ENCODE measurements at places on chromosomes 3 and 15.
A peak's percentile ranks its signal among the peaks of the same experiment; 100 is the strongest.

GRCh38 chr3:87867001-87867400 lies 191.8 kb downstream of the CGGBP1 start:
- no peak for DNase-seq

DNA sequence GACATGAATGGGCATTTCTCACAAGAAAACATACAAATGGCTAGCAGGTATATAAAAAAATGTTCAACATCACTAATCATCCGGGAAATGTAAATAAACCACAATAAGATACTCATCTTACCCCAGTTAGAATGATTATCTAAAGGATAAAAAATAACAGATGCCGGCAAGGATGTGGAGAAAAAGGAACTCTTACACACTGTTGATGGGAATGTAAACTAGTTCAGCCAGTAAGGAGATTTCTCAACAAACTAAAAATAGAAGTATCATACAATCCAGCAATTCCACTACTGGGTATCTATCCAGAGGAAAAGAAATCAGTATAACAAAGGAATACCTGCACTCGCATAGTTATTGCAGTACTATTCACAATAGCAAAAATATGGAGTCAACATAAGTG lies 124.2 kb downstream of the SATB1 start:
- DNase-seq: no peak

DNA sequence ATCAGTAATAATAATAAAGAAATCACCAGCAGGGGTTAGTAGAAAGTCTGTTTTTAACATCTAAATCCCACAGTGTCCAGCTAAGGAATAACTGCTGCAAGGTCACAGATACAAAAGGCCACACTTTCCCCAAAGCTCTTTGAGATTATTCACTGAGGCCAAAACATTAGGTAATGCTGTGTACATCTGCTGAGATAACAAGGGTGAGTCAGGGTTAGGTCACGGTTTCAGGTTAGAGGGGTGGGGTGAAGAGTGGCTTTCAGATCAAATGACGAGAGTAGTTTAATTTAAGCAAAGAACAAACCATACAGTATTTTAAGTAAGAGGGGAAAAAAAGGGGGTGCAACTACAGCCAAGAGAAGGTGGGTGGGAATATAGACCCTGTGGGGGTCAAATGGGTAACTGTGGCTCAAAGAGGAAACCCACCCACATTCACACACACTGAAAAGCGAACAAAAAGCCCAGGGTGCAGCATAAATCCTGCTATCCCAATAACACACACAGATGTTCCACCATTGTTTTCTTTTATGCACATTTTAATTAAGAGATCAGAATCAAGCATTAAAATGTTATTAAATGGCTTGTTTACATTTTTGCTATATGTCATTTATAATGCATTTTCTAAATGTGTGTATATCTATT lies 412.9 kb downstream of the TIGIT start:
- no peak for DNase-seq

- no peak for DNase-seq
These were observed 53.2 kb downstream of the ASTE1 start for GRCh38 chr3:130973406-130973805.

GRCh38 chr3:129793942-129794310 lies 99.6 kb downstream of the TMCC1 start:
- DNase-seq: no peak

- no peak for DNase-seq
These were observed 51.5 kb upstream of the UBE2E1 start for GRCh38 chr3:23754215-23754614.

- DNase-seq: no peak
These were observed 3.1 kb upstream of the CDV3 start for GRCh38 chr3:133570139-133570936.

GRCh38 chr3:176687754-176688153 lies 509.5 kb downstream of the TBL1XR1 start:
- DNase-seq: no peak

DNA sequence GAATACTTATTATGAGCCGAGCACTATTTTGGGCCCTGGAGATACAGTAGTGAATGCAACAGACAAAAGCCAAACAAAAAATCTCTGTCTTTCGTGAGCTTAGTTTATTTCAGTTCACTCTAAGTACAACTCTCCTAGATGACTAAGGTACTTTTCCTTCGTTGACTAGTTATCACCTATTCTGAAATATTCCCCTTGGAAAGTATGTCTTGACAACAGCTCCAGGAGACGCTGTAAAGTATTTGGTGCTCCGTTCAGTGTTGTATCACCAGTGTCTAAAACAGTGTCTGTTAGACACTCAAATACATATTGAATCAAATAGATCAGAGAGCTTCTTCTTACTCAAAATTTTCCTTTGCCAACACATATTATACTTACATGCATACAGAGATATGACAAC lies 119.6 kb downstream of the TFDP2 start:
- DNase-seq: no peak

- peak; percentile 65 for DNase-seq
These were observed at the start of gene PDZRN3 for GRCh38 chr3:73624821-73625665. TSS of gene PDZRN3 (minus strand) at chr3:73624941.
